ENCODE measurements at places on chromosomes 1 and 21. TPM values are rescaled to one million over a fixed set of nuclear protein-coding genes. Genes with fewer than 3 reads are reported as not detected.

Gene PDXK
- 118 TPM for total RNA-seq

Gene GJB3
- total RNA-seq: not detected

Gene AADACL4
- total RNA-seq: not detected

Gene ADORA3
- total RNA-seq: not detected

Gene MFSD2A
- total RNA-seq: 19.3 TPM

Gene C1orf87
- total RNA-seq: not detected

Gene BOLA1
- 25.1 TPM for total RNA-seq

Gene PTGFR
- total RNA-seq: not detected

- DNase-seq: peak; percentile 4
Measured at GRCh38 chr1:174114788-174115448, 44.4 kb upstream of the RABGAP1L start.

- DNase-seq: no peak
Measured at GRCh38 chr1:169550294-169550693, 36.0 kb downstream of the F5 start.

- DNase-seq: no peak
Measured at GRCh38 chr1:56448529-56449300, 130.6 kb downstream of the PLPP3 start.

GRCh38 chr1:206863266-206863665, 2.2 kb upstream of the IL20 start:
- no peak for DNase-seq

DNA sequence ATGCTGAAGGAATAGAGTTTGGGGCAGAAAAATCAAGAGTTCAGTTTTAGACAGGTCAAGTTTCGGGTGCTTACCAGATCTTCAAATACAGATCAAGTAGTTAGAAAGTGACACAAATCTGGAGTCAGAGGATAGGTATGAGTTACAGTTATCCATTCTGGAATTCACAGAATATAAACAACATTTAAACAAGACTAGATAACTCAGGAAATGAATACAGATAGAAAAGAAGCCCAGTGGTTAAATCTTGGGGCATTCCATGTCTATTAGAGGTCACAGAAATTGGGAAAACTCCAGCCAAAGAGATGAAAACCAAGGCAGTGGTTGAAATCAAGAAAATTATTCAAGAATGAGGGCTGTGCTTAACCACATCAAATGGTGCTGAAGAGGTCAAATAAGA, 187.0 kb upstream of the HP1BP3 start:
- no peak for DNase-seq

- DNase-seq: no peak
Measured at GRCh38 chr1:232123775-232124659, 497.4 kb downstream of the DISC1 start.

DNA sequence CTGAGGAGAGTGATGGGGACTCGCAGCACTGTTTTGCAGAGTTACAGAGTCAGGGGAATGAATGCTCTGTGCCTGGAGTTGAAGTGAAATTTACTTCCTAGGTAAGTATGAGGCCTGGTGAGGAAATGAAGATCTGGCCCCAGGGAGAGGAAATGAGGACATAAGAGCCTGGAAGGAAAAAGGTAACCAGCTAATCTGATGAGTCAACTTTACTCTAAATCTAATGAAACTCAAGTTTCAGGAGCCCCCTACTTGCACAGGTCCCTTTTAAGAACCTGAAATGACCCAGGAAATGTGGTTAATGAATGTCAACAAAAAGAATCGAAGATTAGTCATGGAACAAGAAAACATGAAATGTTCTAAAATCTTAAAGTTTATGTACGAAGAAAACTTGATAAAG, 599.0 kb downstream of the AGBL4 start:
- DNase-seq: no peak

DNA sequence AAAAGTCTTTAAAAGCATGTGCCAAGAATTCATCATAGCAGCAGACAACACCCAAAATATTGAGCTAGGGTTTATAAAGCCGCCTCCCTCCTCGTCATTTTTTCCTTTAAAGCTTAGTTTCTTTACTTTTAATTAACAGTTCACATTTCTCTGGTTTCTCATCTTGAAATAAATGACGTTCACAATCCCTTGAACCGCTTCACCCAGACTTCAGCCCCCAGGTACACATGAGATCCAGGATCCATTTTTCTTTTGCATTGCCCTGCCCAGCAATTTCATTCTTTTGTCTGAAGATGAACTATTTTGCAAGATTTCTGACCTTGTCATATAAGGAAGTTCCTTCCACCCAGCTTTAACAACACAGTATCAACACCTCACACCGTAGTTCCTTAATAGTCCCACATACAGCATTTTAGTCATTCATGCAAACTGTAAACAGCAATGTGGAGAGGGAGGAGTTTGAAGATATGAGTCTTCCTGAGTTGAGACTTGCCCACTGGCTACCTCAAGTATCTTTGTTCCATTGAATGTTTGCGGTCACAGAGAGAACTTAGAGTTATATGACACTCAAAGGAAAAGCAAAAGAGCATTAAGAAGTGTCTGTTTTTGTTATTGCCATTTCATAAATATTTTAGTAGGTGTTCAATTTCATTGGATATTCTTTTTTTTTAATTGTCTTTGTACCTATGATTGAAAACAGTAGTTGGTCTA, 35.3 kb upstream of the CACYBP start:
- DNase-seq: peak; percentile 34

DNA sequence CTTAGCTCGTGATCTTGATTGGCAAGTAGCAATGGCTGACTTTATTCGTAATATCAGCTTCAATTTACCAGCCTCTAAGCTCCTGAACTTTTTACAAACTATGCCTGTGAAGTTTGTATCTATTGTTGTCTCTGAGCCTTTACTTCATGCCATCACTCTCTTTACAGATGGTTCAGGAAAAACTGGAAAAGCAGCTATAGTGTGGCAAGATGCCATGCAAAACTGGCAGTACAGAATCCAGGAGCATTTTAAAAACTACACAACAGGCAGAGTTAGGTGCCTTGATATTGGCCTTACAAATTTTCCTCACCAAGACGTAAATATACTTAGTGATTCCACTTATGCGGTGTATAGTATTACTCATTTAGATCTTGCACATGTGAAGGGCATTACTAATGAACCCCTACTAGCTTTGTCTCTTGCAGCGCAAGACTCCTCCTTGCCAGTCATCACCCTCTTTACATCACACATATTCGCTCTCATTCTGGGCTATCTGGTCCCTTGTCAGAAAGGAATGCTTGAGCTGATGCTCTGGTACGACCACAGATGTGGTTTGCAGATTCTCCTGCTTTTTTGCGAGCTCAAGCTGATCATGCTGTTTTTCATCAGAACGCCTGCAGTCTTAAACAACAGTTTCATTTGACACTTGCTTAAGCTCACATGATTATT, 36.3 kb downstream of the CLCA1 start:
- no peak for DNase-seq

DNA sequence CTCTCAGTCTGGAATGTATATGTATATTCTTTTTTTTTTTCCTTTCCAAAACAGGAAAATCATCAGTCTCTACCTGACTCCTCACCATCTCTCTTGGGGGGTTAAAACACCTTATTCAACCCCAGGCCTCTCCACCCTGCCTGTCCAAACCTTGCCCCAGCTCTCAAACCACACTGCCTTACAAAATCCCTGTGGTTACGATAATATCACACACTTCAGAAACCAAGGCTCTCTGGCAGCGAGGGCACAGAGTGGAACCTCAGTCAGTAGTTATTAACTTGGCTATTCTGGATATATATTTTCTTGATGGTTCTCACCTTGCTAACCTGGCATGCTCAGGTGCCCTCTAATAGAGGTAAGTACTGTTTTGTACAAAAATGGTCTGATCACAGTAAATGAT, 24.7 kb downstream of the KIAA0040 start:
- no peak for DNase-seq

GRCh38 chr1:7938070-7938469, 2.6 kb downstream of the TNFRSF9 start:
- DNase-seq: no peak

DNA sequence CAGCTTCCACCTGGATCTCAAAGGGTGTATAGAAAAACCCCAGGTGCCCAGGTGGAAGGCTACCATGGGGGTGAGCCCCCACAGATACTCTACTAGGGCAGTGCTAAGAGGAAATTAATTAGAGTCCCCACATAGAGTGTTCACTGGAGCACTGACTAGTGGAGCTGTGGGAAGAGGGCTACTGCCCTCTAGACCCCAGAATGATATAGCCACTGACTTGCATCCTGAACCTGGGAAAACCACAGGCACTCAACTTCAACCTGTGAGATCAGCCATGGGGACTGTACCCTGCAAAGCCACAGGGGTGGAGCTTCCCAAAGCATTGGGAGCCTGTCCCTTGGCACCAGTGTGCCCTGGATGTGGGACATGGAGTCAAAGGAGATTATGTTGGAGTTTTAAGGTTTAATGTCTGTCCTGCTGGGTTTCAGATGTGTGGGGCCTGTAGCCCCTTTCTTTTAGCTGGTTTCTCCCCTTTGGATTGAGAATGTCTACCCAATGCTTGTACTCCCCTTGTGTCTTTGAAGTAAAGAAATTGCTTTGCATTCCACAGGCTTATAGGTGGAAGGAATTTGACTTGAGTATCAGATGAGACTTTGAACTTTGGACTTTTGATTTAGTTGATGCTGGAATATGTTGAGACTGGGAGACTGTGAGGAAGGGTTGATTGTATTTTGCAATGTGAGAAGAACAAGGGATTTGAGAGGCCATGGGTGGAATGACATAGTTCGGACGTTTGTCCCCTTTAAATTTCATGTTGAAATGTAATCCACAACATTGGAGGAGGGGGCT, 31.8 kb upstream of the CDC14A start:
- DNase-seq: no peak

DNA sequence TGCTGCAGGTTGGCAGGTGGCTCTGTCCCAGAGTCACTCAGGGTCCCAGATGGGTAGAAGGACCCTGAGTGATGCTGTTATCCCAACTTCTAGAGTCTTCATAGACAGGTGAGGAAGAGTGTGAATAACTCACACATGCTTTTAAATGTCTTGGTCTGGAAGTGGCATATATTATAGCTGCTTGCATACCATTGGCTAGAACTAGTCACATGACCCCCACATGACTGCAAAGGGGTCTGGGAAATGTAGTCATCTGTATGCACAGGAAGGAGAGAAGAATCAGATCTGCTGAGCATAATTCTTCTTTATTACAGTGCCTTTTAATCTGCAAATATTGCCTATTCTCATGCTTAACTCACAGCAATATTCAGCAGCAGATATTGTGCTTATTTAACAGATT, 28.2 kb upstream of the KLHDC7A start:
- peak; percentile 4 for DNase-seq

GRCh38 chr1:227905573-227906487, 41.9 kb downstream of the WNT9A start:
- no peak for DNase-seq

DNA sequence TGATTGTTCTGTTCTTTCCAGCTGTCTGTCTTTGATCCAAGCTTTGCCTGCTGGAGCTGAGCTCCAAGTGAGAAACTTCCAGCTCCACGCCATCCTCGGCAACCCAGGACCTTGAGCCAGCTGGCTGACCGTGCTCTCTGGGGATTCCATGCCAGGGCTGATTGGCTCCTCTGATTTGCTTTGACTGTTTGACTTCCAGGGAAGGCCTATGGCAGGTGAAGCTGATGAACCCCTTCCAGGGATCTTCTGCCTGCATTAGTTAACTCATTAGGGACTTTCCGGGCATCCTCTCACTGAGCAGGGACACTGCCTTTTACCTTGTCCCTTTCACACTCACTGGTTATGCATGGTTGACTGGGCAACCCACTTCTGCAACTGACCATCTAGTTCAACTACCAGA, 406.1 kb downstream of the RPS6KC1 start:
- DNase-seq: no peak

DNA sequence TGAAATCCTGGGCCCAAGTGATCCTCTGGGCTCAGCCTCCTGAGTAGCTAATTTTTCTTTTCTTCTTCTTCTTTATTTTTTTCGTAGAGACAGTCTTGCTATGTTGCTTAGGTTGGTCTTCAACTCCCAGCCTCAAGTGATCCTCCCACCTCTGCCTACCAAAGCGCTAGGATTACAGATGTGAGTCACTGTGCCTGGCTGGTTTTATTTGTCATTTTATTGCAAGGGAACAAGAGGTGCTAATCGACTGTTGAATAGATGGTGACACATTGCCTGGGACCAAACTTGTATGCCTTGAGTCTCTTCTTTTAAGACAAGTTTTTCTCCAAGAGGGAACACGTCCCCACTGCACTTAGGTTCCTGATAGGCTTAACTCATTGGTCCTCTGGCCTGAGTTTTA, 20.0 kb upstream of the KLHDC8A start:
- DNase-seq: no peak

GRCh38 chr1:119631433-119632102, 16.5 kb downstream of the ZNF697 start:
- no peak for DNase-seq

DNA sequence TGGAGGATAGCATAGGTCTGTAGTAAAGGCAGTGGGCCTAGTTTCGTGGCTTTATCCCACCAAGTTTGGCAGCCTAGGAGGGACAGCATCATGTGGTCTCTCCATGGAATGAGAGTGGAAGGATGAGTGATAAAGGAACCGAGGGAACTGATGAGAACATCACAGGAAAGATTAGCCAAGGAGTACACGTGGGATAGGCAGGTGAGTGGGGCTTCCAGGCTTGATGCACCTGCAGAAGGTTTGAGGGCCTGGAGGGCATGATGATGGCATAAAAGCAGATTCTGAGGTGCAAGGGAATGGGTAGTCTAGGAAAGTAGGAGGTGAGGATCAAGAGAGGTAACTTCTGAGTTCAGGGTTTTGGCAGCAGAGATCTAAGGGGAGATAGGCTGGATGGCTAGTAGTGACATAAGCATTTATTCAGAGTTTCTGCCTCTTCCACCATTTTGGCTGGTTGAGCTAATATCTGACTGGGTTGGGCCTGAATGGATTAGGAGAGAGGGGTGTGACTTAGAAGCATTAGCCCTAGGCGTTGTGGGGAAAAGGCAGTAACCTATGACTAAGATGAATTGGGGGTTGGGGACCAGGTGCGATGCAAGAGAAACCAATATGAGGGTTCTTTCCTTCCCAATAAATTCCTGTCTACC, 9.1 kb downstream of the PTGFRN start:
- DNase-seq: no peak

GRCh38 chr1:65277605-65278347, 31.6 kb upstream of the DNAJC6 start:
- no peak for DNase-seq

DNA sequence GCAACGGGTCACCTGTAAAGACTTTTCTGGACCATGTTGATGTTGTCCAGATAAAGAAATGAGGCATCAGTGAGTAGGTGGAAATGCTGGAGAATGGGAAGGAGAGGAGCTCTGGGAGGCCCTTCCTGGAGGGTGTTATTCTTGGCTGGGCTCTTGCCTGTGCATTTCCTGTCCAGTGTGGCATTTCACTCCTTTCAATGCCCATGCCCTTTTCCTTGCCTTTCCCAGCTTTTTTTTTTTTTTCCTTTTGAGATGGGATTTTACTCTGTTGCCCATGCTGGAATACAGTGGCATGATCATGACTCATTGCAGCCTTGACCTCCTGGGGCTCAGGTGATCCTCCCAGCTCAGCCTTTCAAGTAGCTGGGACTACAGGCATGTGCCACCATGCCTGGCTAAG, 11.8 kb downstream of the NOS1AP start:
- no peak for DNase-seq

Data from activated CD8-positive, alpha-beta T cell treated with anti-CD3 and anti-CD28 coated beads for 36 hours (primary cell).